CD4-positive, alpha-beta T cell (primary cell): ENCODE measurements at places on chromosomes 7 and 10.

DNA sequence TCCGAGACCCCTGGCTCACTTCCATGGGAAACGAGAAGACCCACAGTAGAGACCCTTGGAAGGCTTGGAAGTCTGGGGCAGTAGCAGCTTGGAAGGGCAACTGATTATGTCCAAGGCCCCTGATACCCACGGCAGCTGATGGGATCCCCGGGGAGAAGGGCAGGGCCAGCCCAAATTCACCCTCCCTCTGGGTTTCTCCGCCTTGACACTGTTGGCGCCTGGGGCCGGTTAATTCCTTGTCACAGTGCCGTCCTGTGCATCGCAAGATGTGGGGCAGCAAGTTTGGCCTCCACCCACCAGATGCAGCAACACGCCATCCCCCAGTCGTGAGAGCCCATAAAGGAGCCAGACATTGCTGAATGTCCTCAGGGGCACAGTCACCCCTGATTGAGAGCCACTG lies 89.2 kb downstream of the RGS10 start:
- DNase-seq, result no peak

DNA sequence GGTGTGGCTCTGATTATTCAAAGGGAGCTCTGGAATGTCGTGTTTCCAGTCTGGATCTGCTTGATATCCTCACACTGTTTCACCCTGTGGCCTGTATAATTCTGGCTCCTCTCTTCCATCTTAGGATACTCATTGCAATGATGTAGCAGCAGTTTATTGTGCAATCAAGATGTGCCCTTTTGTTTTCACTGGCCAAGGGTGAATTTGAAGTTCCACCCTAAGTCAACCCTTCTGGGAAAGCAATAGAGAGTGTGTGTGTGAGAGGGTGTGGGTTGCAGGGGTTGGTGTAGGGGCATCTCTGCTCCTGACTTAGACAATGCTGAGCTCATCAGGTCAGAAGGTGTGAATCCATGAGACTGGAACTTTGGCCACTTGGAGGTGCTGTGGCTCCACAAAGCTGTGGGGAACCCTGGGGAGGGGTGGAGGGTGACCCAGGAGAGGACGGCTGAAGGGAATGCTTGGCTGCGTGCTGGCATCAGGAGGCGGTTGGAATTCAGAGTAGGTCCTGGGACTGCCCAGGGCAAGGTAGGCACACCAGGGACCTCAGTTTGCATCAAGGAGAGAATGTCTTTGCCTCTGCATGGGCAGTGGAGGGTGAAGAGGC lies 118.0 kb upstream of the PRSS58 start:
- DNase-seq, result no peak

DNA sequence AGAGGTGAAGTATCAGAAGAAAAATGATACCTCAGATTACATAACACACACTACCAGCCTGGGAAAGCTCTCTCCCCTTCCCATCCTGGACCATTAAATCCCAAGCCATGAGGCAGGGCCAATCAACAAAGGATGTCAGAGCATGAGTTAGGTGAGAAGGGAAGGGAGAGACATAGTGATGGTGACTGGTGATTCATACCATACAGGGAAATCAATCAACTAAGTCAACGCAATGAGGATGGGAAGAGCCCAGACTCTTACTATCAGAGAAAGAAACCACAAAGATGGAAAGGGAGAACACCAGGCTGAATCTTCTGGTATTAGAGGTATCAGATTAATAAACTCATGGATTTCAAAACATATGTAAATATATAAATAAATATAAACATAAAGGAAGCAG lies 185.4 kb downstream of the KMT2E start:
- no peak for DNase-seq

DNA sequence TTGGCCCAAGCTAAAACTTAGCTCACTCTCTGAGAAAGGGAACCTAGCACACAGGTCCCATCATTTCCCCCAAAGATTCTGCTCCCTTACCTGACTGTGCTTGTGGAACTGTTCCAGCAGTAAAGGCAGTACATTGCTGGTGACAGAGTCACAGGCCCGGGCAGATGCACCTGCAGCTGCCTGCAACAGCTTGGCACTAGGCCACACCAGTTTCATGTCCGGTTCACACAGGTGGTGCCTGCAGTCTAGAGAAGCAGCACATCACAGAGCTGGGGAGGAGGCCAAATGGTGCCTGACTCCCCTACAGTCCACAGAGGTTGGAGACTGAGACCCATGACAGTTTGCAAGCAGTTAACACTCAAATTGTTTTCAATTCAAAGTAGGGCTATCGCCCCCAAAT lies 22.2 kb downstream of the ZDHHC16 start:
- DNase-seq, result no peak

GRCh38 chr7:158265743-158266080 lies 321.9 kb downstream of the PTPRN2 start:
- DNase-seq, result no peak

- no peak for DNase-seq
Observed at GRCh38 chr7:48099781-48100180, 10.7 kb downstream of the UPP1 start.

- DNase-seq, result no peak
Observed at GRCh38 chr7:78497728-78498427, 699.3 kb downstream of the PHTF2 start.

DNA sequence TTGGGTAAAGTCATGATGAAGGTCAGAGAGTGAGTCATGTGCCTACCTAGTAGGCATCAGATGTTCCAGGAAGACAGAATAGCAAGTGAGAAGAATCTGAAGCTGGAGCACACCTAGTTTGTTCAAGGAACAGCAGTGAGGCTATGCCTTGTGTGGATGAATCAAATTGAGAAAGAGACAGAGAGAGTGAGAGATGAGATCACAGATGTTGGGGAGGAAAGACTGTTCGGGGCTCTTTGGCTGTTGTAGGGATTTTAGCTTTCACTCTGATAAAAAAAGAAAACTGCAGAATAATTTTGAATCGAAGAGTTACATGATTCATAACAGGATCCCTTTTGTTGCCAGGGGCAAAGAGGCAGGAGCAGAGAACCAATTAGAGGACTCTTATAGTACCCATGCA lies 6.3 kb downstream of the LIPF start:
- no peak for DNase-seq

- DNase-seq, result no peak
Observed at GRCh38 chr10:78190051-78190825, 156.6 kb downstream of the RPS24 start.

DNA sequence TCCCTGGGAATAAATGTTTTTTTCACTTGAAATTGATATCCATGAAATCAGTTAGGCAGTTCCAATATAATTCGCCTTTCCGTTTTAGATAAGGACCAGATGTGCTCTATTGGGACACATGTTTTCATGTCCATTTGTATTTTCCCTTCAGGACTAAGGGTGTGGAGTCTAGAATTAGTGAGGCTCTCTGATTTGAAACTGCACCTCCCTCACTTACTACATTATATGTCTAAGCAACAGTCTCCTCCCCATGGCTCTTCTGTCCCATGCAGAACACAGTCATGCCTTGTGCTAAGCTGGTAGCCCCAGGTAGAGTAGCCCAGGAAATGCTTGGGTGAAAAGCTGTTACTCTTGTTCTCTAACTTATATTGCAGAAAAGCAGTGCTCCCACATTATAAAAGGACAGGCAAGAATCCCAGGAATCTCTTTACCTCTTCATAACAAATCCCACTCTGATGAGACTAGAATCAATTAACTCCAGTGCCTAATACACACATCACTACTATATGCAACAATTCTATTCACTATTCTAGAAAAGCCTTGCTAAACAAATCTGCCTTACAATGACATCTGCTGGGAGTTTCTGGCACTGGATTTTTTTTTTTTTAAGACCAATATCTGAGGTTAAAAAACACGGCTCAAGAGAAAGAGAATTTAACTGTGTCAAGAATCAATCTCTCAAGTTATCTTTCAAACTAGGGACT lies 293.9 kb downstream of the SNX13 start:
- no peak for DNase-seq

- no peak for DNase-seq
Observed at GRCh38 chr10:123150271-123150985, 2.5 kb downstream of the HMX2 start.

DNA sequence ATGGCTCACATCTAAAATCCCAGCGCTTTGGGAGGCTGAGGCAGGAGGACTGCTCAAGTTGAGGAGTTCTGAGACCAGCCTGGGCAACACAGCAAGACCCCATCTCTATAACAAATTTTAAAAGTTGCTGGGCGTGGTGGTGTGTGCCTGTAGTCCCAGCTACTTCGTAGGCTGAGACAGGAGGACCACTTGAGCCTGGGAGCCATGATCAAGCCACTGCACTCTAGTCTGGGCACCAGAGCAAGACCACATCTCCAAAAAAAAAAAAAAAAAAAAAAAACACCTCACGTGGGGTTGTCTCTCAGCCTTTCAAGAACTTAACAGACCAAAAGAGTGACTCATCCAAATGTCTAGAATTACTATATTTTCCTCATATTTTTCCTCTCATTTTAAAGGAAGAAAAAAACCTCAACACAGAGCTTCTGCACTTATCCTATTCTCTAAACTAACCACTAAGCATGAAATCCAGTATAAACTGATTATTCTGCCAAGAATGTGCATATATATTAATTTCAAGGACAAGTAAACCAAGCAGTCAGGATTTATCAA lies 46.3 kb downstream of the CUL2 start:
- DNase-seq, result no peak

DNA sequence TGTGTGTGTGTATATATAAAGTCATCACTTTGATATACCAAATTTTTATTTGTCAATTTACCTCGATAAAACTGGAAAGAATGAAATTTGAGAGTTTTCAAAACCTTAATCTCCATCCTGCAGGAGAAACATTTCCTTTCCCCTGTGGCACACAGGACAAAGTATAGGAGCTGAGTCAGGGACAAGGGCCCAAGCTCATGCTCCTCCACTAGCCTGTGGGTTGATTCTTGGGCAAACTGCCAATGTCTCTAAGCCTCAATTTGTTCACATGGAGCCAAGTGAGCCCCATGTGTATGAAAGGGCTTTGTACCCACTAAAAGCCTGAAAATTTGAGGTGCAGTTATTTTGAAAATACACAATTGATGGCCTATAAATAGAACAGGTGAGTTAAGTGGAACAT lies 60.3 kb upstream of the IL6 start:
- no peak for DNase-seq

DNA sequence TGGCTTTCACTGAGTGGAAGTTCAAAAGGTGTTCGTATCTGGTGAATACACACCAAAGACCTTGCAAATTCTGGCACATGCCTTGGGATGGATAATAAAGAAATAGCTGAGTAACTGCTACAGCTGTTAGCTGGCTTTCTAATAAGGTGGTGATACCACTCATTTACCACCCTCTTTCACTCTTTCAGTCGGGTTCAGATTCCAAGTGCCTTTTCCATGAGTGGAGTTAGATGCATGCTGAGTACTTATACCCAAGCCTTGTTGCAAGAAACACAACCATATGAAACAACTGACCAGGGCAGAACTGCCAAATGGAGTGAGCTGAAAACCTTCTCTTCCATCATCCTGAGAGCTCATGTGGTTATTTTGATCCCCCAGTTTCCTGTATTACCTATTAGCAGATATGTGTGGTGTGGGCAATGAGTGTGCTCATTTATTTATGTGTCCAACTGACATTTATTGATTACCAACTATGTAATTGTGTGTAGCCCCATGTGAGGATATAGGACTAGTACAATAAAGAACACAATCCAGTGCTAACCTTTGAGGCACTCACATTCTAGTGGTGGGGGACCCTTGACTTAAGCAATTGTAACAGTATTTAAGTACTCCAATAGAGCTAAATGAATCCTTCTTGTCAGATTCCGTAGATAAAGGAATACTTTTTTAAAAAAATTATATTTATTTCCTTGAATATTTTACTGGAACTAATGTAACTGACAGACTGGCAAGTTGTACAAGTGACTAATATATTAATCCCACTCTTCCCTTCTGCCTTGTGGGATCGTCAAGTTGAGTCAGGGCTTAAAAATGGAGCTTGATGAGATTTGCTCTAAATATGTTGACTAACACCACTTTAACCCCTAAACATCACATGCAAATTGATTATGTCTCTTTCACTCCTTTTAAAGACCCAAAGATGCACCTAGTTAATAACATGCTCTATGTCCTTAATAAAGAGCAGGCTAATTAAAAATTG lies 124.7 kb downstream of the ARID5B start:
- DNase-seq, result no peak

DNA sequence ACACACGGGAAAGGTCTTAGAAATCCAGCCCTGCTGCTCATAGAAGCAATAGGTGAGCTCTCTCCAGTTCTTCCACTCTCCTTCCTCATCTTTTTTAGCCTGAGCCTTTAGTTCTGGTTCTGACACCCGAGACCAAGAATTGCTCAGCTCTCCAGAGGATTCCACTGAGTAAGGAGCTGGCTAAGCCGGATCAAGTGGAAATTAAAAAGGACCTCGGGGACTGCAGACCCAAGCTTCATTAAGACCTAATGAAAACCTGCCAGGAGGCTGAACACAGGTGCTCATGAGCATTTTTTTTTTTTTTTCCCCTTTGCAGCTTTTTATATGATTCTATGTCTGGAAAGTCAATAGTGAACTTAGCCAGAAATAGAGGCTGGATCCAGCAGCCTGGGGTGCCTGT lies 1176.0 kb upstream of the AUTS2 start:
- no peak for DNase-seq

GRCh38 chr10:131635564-131636015 lies 265.2 kb upstream of the PPP2R2D start:
- DNase-seq, result no peak

GRCh38 chr7:55563596-55564325 lies 8.5 kb downstream of the VOPP1 start:
- DNase-seq, result no peak
